ENCODE measurements at places on chromosomes 13 and 19. TPM values are rescaled to one million over a fixed set of nuclear protein-coding genes. Genes with fewer than 3 reads are reported as not detected.
A peak's percentile ranks its signal among the peaks of the same experiment; 100 is the strongest.

GRCh38 chr19:53983457-53984289 is 7.8 kb upstream of the CACNG6 start:
- no peak overlapping the region for H3K4me3 ChIP-seq
- peaks cover 9% of the 10 kb centered on the region for H3K27me3 ChIP-seq
- no peak overlapping the region for H3K27ac ChIP-seq
- DNase-seq = peak; percentile 35
- no peaks in the 10 kb centered on the region for H3K4me1 ChIP-seq

CD33 gene
- total RNA-seq = 14.0 TPM

DNA sequence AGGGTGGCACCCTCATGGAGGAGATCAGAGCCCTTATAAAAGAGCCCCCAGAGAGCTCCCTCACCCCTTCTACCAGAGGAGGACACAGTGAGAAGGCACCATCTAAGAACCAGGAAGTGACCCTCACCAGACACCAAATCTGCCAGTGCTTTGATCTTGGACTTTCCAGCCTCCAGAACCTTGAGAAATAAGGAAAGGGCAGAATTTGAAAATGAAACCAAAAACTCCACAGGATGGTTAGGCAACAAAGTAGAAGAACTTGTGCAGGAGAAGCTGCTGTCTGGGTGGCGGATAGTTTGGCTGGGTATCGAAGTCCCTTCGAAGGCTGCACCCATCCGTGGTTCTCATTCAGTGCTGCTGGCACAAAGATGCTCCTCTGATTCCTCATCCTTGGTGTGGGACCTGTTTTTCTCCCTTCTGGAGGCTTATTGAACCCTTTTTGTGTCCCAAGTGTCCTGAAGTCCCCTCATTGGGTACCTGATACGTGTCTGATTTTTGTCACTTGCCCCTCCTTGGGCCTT is 130.8 kb downstream of the KDM4B start:
- no peak overlapping the region for H3K4me3 ChIP-seq
- peaks cover 20% of the 10 kb centered on the region for H3K4me1 ChIP-seq
- peaks cover 3% of the 10 kb centered on the region for H3K36me3 ChIP-seq
- DNase-seq = no peak

GRCh38 chr13:58884353-58885209 is 1253.0 kb downstream of the PCDH17 start:
- no peaks in the 10 kb centered on the region for H3K36me3 ChIP-seq
- H3K27ac ChIP-seq = no peak overlapping the region
- H3K4me3 ChIP-seq = peak overlapping the region; percentile 33
- peak; percentile 43 for DNase-seq

FZR1 gene
- total RNA-seq = 48.0 TPM

- H3K4me1 ChIP-seq = no peaks in the 10 kb centered on the region
- no peak for DNase-seq
- H3K4me3 ChIP-seq = no peak within 1 kb of the TSS
- H3K36me3 ChIP-seq = no peaks in the 10 kb centered on the region
- H3K27ac ChIP-seq = no peak within 1 kb of the TSS
Observed at GRCh38 chr19:9107375-9107774, at the start of gene OR7G2. Gene OR7G2, minus strand, starts transcription at chr19:9107475. Its CDS starts 4,232 bp downstream, at chr19:9103243.

- H3K27ac ChIP-seq = no peak overlapping the region
- H3K4me1 ChIP-seq = peaks cover 9% of the 10 kb centered on the region
- no peak for DNase-seq
- H3K4me3 ChIP-seq = no peak overlapping the region
- no peaks in the 10 kb centered on the region for H3K36me3 ChIP-seq
- no peaks in the 10 kb centered on the region for H3K27me3 ChIP-seq
Observed at GRCh38 chr19:48496959-48497727, 14.5 kb downstream of the LMTK3 start.

- H3K4me1 ChIP-seq = peaks cover 10% of the 10 kb centered on the region
- H3K27ac ChIP-seq = no peak overlapping the region
- no peak for DNase-seq
Observed at GRCh38 chr19:16527334-16527935, 14.8 kb downstream of the CHERP start.

- peak; percentile 73 for DNase-seq
- no peaks in the 10 kb centered on the region for H3K36me3 ChIP-seq
- no peaks in the 10 kb centered on the region for H3K4me1 ChIP-seq
- no peak overlapping the region for H3K27ac ChIP-seq
- no peak overlapping the region for H3K4me3 ChIP-seq
- no peaks in the 10 kb centered on the region for H3K27me3 ChIP-seq
Observed at GRCh38 chr19:28394725-28395124, 818.2 kb downstream of the UQCRFS1 start.

GRCh38 chr19:20607943-20608342 is 42.4 kb upstream of the ZNF737 start:
- H3K4me3 ChIP-seq = no peak overlapping the region
- no peak for DNase-seq
- H3K27ac ChIP-seq = no peak overlapping the region

- H3K4me3 ChIP-seq = no peak overlapping the region
- no peak for DNase-seq
- no peaks in the 10 kb centered on the region for H3K27me3 ChIP-seq
- H3K4me1 ChIP-seq = no peaks in the 10 kb centered on the region
- no peak overlapping the region for H3K27ac ChIP-seq
- H3K36me3 ChIP-seq = peaks cover 2% of the 10 kb centered on the region
Observed at GRCh38 chr13:42190529-42190928, 81.4 kb upstream of the AKAP11 start.

RNF17 gene
- not detected for total RNA-seq

KLK14 gene
- 0.22 TPM for total RNA-seq

- no peaks in the 10 kb centered on the region for H3K36me3 ChIP-seq
- DNase-seq = peak; percentile 88
- peaks cover 10% of the 10 kb centered on the region for H3K4me1 ChIP-seq
- H3K27ac ChIP-seq = peak overlapping the region; percentile 90
- H3K27me3 ChIP-seq = no peaks in the 10 kb centered on the region
Observed at GRCh38 chr19:54464044-54464629, 559 bp upstream of the LENG9 start.

GRCh38 chr19:40144151-40144550 is 47.1 kb upstream of the MAP3K10 start:
- no peak overlapping the region for H3K4me3 ChIP-seq
- H3K36me3 ChIP-seq = no peaks in the 10 kb centered on the region
- H3K27me3 ChIP-seq = no peaks in the 10 kb centered on the region

DNA sequence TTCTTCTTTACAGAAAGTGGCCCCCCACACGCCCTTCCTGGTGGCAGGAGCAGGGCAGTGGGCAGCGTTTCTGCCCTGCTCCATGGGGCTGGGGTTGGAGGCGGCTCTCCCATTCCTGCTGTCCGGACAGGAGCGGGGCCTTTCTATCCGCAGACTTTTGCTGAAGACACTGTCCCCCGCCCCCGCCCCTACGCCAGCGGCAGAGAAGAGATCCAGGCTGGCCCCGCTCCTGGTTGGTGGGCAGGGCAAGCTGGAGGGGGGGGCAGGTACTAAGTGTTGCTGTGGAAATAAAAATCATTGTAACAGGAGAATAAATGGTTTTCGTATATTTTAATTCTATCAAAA is 81.7 kb downstream of the ZNF429 start:
- no peaks in the 10 kb centered on the region for H3K27me3 ChIP-seq
- no peaks in the 10 kb centered on the region for H3K4me1 ChIP-seq
- peak overlapping the region; percentile 22 for H3K27ac ChIP-seq

SPC24 gene
- 1.7 TPM for total RNA-seq

- no peak for DNase-seq
- H3K4me3 ChIP-seq = no peak overlapping the region
- no peaks in the 10 kb centered on the region for H3K36me3 ChIP-seq
- H3K27ac ChIP-seq = no peak overlapping the region
- H3K4me1 ChIP-seq = no peaks in the 10 kb centered on the region
- no peaks in the 10 kb centered on the region for H3K27me3 ChIP-seq
Observed at GRCh38 chr13:95813139-95813538, 136.2 kb downstream of the DNAJC3 start.

GRCh38 chr13:75945841-75946482 is 309.8 kb downstream of the LMO7 start:
- H3K4me1 ChIP-seq = no peaks in the 10 kb centered on the region
- H3K27me3 ChIP-seq = no peaks in the 10 kb centered on the region
- no peaks in the 10 kb centered on the region for H3K36me3 ChIP-seq
- no peak overlapping the region for H3K4me3 ChIP-seq
- H3K27ac ChIP-seq = no peak overlapping the region

OPA3 gene
- total RNA-seq = 19.1 TPM

ZNF493 gene
- 26.7 TPM for total RNA-seq

DNA sequence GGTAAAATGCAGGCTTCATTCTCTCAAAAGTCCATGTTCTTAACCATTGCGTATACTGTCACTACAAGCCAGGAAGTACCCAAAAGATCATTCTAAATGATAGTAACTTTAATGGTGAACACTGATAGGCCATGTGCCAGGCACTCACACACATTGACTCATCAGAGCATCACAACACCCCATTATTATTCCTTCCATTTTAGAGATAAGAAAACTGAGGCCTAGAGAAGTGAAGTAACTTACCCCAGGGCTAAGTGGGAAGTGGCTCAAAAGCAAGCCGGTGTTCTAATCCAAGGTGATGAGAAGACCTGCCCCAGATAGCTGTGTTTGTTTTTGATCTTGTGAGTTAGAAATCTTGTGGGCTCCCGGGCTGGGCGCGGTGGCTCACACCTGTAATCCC is 1.4 kb upstream of the PHLDB3 start:
- H3K36me3 ChIP-seq = peaks cover 2% of the 10 kb centered on the region
- H3K4me3 ChIP-seq = no peak overlapping the region
- peaks cover 3% of the 10 kb centered on the region for H3K27me3 ChIP-seq
- H3K4me1 ChIP-seq = peaks cover 3% of the 10 kb centered on the region
- no peak overlapping the region for H3K27ac ChIP-seq
- no peak for DNase-seq

CEACAM3 gene
- 0.69 TPM for total RNA-seq

GRCh38 chr19:57363688-57364181 is 384 bp downstream of the TRAPPC2B start:
- peak; percentile 27 for DNase-seq
- peak overlapping the region; percentile 92 for H3K27ac ChIP-seq
- peaks cover 5% of the 10 kb centered on the region for H3K36me3 ChIP-seq
- H3K4me1 ChIP-seq = peaks cover 6% of the 10 kb centered on the region

KCNJ14 gene
- total RNA-seq = 1.0 TPM

DNA sequence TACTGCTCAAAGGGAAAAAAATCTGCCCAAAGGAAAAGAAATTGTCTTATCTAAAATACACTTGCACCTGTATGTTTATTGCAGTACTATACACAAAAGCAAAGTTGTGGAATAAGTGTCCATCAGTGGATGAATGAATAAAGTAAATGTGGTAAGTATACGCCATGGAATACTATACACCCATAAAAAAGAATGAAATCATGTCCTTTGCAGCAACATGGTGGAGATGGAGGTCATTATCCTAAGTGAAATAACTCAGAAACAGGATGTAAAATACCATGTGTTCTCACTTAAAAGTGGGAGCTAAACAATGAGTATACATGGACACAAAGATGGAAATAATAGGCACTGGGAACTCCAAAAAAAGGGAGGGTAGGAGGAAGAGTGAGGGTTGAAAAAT is 3.8 kb upstream of the MUC16 start:
- no peak overlapping the region for H3K27ac ChIP-seq
- no peaks in the 10 kb centered on the region for H3K4me1 ChIP-seq
- H3K27me3 ChIP-seq = no peaks in the 10 kb centered on the region
- no peak overlapping the region for H3K4me3 ChIP-seq

DNA sequence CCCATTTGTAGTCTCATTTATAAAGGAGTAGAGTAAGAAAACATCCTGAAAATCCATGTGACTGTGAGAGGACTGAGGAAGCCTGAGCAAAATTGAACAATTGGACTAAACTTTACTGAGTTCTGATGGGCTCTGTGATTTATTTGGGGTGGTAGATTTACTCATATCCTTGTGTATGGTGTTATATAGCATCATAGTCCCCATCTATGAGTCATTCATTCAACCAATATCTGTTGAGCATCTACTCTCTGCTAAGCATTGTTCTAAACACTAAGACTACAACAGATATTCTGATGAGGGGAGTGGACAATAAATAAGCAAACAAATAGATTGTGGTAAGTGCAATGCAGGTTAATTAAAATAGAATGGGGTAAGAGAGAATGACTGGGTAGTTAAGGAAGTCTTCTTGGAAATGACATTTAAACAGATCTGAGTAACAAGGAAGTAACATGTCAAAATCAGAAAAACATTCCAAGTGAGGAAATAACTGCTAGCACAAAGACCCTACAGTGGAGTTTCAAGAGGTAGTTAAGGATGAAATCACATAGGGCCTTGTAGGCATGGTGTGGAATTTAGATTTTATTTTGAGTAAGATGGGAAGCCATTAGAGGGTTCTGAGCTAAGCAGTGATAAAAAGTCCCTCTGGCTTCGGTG is 36.3 kb upstream of the MLNR start:
- H3K27me3 ChIP-seq = no peaks in the 10 kb centered on the region
- no peak for DNase-seq
- no peaks in the 10 kb centered on the region for H3K4me1 ChIP-seq
- H3K36me3 ChIP-seq = peaks cover 13% of the 10 kb centered on the region
- H3K27ac ChIP-seq = no peak overlapping the region

- no peaks in the 10 kb centered on the region for H3K4me1 ChIP-seq
- no peak overlapping the region for H3K4me3 ChIP-seq
- peak; percentile 96 for DNase-seq
- H3K27me3 ChIP-seq = no peaks in the 10 kb centered on the region
- peak overlapping the region; percentile 95 for H3K27ac ChIP-seq
Observed at GRCh38 chr19:10353793-10354391, 14.5 kb upstream of the ICAM3 start.

- no peak overlapping the region for H3K4me3 ChIP-seq
- H3K27me3 ChIP-seq = no peaks in the 10 kb centered on the region
- no peaks in the 10 kb centered on the region for H3K36me3 ChIP-seq
- no peaks in the 10 kb centered on the region for H3K4me1 ChIP-seq
- no peak overlapping the region for H3K27ac ChIP-seq
Observed at GRCh38 chr19:31139871-31140505, 209.2 kb downstream of the TSHZ3 start.

GRCh38 chr13:52159159-52159982 is at the start of gene NEK3:
Gene NEK3, minus strand, starts transcription at chr13:52159597. Its CDS starts 3,406 bp downstream, at chr13:52156191.
- DNase-seq = peak; percentile 92
- H3K27me3 ChIP-seq = no peaks in the 10 kb centered on the region
- peaks cover 12% of the 10 kb centered on the region for H3K4me1 ChIP-seq
- H3K27ac ChIP-seq = peak within 1 kb of the TSS; percentile 67
- no peaks in the 10 kb centered on the region for H3K36me3 ChIP-seq
- H3K4me3 ChIP-seq = peak within 1 kb of the TSS; percentile 83

GRCh38 chr13:98216135-98216565 is 39.1 kb upstream of the RNF113B start:
- no peaks in the 10 kb centered on the region for H3K36me3 ChIP-seq
- H3K4me1 ChIP-seq = peaks cover 27% of the 10 kb centered on the region
- H3K27me3 ChIP-seq = no peaks in the 10 kb centered on the region

DNA sequence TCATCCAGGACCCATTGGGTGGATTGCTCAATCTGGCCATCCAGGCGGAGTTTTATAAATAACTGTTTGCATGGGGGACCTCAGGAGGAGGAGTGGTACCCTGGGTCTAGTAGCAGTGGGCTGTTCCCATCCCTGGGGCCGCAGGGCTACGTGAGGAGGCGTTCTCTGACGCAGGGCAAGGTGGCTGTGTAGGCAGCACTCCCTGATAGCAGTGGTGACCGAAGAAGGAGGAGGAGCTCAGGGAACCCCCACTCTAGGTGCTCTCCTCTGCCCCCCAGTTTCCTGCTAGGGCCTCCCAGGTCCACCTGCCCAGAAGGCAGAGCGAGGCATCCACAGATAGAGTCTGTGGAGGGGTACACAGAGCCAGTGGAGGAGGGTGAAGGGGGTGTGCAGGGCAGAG is 64.1 kb downstream of the CCNE1 start:
- H3K36me3 ChIP-seq = no peaks in the 10 kb centered on the region
- no peak overlapping the region for H3K27ac ChIP-seq
- no peaks in the 10 kb centered on the region for H3K4me1 ChIP-seq
- no peak for DNase-seq
- H3K27me3 ChIP-seq = no peaks in the 10 kb centered on the region
- no peak overlapping the region for H3K4me3 ChIP-seq

Measured in kidney (tissue), 22 donors.